ENCODE measurements at places on chromosomes 4 and X.
A peak's percentile ranks its signal among the peaks of the same experiment; 100 is the strongest.

DNA sequence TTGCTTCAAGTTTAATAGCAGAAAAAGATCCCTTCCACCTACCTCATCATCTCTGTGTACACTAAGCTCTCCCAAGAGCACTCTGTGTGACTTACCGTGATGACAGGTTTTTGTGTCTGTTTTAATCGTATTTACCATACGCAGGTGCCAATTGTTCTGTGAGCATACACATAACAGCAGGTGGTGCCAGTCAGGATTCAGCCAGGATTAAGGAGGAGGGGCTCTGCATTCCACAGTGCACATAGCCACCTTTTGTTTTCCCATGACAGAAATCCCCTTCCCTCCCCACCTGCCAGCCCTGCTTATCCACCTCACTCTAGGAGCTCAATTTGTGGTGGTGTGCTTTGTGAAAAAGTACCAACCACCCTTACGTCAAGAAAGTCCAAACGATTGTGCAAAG, 14.8 kb downstream of the ANK2 start:
- DNase-seq: no peak

- DNase-seq: no peak
These were observed 26.6 kb downstream of the TNIP2 start for GRCh38 chr4:2729533-2729875.

DNA sequence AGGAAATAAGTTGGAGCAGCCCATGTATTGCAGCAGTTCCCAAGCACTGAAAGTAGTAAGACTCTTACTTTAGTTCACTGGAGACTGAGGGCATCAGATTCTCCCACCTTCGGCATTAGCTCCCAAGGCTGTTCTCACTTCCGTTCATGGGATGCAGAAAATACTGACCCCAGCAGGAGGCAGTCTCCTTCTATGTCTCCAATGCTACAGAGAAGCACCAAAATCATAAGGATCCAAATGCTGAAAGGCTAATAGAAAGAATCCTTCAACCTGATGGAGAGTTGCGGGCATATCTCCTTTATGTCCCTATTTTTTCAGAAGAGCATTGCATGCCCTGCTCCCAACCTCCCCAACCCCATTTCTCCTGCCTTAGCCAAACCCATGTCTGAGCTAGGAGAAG, 32.4 kb downstream of the ADH7 start:
- DNase-seq: no peak

- no peak for DNase-seq
These were observed 51.2 kb upstream of the RPS6KA3 start for GRCh38 chrX:20317873-20318272.

DNA sequence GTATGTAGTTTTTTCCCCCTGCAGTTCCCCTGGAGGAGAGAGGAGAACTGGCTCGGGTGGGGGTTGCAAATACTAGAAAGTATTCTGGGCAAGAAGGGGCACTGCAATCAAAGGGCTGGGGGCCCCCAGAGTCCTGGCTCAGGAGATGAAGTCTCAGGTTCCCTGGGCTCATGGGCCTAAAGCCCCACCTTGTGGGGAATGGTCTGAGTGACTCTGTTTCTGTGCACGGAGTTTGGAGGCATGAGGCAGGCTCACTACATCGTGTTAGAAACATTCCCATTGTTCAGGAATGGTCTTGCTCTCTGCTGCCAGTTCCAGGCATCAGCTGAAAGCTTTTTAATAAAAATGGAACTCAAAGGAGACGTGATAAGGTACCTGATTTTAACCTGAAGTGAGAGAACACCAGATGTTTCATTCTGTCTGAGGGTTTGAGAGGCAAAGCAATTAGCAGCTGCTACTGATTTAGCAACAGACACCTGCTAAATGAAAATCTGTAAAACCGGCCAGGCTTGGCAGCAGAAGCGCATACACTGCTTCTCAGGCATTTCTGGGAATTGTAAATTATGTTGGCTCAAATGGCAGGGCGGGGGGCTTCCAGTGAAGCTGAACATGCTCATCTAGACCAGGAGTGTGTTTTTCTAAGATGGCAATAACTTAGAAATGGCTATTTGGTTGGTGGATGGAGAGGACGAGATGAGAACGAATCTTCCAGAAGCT, 122.7 kb downstream of the TMEM164 start:
- DNase-seq: peak; percentile 45

DNA sequence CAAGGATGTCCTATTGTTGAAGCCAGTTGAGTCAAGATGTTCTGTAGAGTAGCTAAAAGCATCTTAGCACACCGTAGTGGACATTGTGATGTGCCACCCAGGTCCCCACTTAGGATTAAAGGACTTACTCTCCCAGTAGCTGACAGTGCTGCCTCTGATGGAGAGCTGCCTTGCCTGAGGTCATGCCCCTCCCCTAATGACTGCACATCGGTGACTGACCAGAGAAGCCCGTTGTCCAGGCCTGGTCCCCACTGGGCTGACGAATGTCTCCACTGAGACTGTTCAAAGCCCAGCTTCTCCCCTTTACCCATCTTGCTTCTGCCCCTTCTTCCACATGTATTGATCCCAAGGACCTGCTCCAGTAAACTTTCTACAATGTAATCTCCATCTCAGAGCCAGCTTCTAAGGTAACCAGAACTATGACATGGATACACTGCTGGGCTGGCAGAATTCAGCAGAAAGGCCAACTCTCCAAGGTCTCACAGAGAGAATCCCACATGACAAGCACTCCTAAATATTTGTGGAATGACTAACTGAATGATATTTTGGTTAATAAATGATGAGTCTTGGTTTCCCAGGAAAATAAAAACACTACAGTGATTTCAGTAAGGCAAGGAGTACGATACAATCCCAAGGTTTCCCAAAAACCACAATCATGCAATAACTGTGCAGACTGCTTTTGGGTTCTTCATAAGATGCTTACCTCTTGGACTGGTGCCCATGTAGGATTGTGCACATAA, 82.4 kb upstream of the TMEM150C start:
- no peak for DNase-seq

Measured in Karpas-422 (cell line).